ENCODE measurements at places on chromosomes 1 and 21.

- no peak for DNase-seq
Measured at GRCh38 chr21:38858026-38858811, 52.5 kb downstream of the ETS2 start.

DNA sequence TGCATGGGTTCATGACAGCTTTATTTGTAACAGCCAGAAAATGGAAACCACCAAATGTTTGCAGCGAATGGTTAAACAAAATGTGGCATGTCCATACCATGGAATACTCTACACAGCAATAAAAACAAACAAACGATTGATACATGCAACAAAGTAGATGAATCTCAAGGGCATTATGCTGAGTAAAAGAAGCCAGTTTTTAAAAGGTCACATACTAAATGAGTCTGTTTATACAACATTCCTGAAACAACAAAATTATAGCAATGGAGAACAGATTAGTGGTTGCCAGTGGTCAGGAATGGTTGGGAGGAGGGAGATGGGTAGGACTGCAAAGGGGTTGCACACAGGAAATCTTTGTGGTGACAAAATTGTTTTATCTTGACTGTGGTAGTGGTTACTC, 202.4 kb upstream of the UBE2U start:
- DNase-seq = no peak

DNA sequence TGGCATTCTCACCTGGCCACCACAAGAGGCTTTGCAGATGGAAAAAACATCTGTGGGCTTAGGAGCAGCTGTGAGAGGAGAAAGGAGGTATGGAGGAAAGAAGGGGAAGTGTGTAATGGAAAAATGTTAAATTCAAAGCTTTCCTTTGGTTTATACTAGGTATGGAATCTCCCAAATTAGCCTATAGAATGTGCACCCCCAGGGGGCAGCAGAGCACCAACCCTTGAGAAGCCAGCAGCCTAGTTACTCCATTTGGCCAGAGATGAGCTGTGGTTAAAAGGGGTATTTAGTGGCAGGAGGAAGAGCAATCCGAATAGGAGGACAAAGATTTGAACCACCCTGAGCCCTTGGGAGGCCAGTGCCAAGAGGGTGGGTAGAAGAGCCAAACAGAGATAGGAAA, 97.5 kb upstream of the CTTNBP2NL start:
- no peak for DNase-seq

DNA sequence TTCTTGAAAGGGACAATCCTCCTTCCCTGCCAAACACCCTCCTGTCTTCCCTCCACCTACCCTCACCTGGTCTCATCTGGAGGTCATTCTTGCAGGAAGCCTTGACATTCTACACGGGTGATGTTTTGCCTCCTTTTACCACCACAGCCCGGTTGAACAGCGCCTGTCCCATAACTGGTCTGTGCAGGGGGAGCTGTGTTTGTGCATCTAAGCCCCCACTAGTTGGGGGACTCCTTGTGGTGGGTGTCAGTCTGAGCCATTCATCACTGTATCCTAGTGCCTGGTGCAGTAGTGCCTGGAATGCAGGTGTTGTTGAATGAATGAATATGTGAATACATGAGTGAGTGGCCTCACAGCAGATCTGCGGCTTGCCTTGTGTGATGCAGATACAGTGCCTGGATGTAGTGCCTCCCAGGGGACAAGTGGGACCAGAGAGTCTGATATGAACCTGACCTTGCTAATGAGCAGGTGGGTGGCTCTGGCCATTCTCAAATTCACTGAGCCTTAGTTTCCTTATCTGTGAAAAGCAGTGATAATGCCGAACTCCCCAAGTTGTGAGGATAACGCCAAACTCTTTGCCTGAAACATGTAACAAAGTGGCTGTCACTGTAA, 79.8 kb downstream of the OMA1 start:
- DNase-seq = no peak

DNA sequence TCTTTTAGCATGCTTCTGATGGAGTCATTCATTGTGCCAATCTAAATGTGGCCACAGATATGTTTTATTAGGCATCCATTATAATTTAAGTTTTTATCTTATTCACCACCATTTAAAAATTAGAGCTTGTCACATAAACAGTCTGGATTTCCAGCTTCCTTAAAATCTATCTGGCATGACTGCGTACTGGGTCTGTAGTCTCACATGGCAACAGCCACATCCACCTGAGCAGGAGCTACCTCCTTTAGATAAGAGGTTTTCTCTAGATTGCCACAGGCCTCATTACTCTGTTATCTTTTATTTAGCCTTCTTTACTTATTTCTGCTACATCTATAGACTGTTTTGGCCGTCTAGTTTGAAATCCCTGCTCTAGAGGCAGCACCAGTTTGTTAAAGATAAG, 29.1 kb downstream of the B3GALT2 start:
- DNase-seq = no peak

GRCh38 chr1:43577655-43578542, 47.2 kb downstream of the PTPRF start:
- no peak for DNase-seq

DNA sequence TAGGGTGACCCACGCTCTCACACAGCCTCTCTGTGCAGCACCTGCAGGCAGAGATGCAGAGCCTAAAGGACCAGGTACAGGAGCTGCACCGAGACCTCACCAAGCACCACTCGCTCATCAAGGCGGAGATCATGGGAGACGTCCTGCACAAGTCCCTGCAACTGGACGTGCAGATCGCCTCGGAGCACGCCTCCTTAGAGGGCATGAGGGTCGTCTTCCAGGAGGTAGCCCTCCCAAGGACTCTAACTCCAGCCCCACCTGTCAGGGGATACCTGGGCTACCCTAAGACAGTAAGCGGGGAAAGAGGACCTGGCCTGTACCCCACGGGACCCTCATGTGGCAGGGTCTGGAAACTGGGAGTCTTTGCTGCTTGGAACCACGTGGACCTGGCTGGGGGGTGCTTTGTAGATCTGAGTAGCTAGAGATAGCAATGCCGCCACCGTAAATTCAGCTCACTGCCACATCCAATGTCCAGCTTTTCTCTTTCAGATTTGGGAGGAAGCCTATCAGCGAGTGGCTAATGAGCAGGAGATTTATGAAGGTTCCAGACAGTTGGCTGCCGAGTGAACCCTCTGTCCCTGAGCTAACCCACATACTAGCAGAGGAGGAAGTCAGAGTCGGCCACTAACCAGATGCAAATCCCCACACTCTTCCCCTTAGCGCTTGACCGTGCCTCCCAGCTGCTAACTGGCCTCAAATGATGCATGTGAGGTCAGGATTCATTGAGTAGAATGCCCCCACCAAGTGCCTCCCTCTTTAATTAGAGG, 6.5 kb downstream of the RNF207 start:
- DNase-seq = no peak

- no peak for DNase-seq
Measured at GRCh38 chr1:72281637-72282270, 585 bp downstream of the NEGR1 start.

GRCh38 chr1:100188617-100189016, 10.6 kb upstream of the LRRC39 start:
- DNase-seq = no peak

GRCh38 chr1:25727635-25728286, 72.2 kb upstream of the SELENON start:
- DNase-seq = no peak

DNA sequence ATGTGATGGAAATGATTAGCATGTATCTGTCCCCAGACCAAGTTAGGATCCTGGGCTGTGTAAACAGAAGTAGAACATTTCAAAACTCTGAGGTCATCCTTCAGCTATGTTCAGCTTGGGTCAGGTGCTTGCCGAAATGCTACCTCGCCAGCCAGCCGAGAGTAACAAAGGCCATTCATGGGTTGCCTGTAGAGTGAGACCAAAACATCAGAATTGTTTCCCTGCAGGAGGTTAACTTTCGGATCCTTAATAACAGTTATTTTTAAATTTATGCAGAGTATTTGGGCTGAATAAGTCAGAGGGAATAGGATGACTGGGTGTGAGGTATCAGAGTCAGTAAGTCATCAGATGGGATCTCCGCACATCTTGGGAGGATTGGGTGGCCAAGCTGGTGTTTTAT, 35.6 kb downstream of the SMYD2 start:
- no peak for DNase-seq

- no peak for DNase-seq
Measured at GRCh38 chr1:109850194-109850593, 60.5 kb upstream of the CSF1 start.

DNA sequence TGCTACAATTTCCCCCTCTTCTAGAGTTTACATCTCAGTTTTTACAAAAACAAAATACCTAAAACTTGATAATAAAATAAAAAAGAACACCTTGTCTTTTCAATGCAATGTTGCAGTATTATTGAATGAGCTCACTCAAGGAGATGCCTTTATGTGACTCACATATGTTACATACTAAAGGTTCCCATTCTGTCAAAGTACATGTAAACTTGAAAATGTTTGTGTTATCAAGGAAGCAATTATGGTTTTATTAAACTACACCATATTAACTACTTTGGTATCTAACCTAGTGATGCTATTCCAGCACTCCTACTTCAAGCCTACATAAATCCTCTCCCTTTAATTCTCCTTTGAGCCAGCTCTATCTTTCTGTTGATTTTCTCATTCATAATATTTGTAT, 658.3 kb downstream of the PTPRC start:
- DNase-seq = no peak

- no peak for DNase-seq
Measured at GRCh38 chr1:205777994-205778393, 2.7 kb upstream of the RAB29 start.

DNA sequence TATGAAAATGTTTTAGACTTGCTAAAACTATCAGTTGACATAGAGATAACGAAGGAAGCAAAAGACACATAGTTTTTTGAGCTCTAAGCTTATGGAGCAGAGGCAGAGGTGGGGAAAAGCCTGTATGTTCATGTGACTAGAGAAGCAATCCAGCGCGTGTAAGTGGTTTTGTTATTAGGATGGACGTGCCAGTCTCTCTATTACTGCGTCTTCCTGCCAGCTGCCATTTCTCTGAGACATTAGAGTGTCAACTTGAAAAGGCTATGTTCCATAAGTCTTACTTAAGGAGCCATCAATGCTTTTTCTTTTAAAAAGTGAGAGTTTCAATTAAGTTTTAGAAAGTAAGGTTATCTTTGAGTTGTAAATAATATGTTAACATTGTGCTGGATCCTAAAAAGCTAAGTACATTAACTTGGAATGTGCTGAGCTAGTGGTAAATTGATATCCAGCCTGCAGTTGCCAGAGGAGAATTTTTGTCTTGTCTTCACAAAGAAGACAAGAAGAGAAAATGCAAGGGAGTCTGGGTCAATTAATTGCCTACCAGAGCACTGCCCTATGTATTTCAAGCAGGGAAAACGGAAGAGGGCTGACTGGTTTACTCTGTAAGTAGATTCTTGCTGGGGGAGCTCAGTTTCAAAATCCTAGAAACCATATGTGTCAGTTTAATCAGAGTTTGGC, 161.8 kb upstream of the B3GALT2 start:
- no peak for DNase-seq

- DNase-seq = no peak
Measured at GRCh38 chr1:91619881-91620280, 119.2 kb downstream of the CDC7 start.

DNA sequence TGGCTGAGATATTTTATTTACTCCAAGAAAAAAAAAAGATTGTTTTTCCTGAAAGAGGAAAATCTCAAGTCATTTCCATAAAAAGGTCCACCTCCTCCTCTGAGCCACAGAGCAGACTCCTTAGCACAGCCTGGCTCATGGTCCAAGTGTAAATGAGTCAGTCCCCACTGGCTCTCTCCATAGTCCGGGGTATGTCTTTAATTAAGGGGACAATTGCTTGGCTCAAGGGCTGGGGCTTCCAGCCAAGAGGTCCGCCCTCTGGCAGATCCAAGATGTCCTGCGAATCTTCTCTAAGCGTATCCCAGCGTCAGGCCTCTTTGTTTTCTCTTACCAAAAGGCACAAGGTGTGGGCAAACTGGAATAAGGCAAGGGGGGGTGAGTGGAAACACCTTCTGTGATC, 33.3 kb downstream of the FOXD2 start:
- DNase-seq = no peak

- DNase-seq = no peak
Measured at GRCh38 chr1:245096311-245097066, 58.3 kb upstream of the KIF26B start.

DNA sequence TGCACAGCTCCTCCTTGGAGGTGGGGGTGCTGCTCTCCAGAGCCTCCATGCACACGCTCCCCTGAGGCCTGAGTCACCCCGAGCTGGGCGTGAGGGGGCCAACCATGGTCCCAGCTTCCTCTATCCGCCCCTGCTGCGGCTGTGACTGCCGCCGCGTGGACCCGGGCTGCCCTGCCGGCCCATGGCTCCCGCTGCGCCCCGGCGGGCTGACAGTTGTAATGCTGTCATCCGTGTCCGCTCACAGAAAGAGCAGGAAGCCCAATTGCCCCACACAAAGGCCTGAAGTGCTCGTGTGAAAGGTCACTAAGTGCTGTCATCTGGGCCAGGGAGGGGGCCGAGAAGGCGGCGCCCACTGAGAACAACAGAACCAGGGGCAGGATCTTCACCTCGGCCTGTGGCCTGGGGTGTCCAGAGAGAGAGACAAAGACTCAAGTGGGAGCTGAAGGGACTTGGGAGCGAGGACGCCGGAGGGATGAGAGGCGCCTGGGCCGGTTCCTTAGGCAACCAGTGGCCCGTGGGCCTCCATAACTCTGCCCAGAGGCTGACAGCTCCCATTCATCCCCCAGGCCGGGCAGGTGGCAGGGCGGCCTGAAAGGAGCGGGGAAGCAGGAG, 31.5 kb downstream of the OLIG1 start:
- no peak for DNase-seq

DNA sequence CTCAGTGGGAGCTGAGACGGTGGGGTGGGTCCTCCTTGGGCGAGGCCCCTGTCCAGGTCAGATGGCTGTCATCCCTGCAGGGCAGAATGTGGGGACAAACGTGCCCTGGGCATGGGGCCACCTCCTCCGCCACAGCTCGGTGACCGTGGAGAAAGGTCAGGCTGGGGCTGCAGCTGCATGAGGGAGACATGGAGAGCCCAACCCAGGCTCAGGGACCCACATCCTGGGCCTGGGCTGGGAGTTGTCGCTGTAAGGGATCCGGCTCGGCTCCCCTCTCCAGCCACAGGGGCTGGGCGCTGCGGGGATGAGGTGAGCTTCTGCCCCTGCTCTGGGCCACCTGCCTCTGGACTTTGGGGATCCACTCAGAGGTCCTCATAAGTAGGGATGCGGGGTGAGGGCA, 518 bp upstream of the PLCH2 start:
- DNase-seq = no peak

DNA sequence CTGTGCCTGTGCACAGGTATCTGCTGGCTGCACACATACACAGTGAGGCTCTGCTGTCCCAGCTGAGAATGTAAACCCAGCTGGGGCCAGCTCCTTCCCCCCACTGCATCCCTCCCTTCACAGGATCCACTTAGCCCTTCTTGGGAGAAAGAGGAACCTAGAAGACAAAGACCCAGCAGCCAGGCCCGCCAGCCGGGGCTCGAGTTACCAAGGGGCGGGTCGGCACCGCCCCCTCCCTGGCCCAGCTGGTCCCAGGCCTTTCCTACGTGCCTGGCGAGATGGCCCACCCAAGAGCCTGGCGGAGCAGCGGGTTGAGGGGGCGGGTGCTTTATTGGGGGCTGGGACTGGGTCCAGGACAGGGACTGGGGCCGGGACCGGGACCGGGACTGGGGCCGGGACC, 2.1 kb downstream of the SH3BGRL3 start:
- no peak for DNase-seq
